ENCODE measurements at places on chromosomes 5 and 9.

DNA sequence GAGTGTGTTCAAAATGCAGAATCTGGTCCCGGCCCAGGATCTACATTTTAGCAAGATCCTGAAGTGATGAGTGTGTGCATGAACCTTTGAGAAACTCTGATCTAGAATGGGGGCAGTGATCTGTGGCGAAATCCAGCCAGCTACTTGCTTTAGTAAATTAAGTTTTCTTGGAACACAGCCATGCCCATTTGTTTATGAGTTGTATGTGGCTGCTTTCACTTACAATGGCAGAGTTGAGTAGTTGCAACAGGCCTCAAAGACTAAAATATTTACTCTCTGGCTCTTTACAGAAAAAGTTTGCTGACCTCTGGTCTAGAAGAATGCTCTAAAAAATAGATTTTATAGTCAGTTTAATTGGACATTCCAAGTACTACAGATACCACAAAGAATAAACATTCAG, 588.3 kb downstream of the BNC2 start:
- DNase-seq: no peak

GRCh38 chr5:143806579-143806978, 5.4 kb upstream of the HMHB1 start:
- no peak for DNase-seq

- DNase-seq: peak; percentile 63
These were observed 1.4 kb upstream of the COL27A1 start for GRCh38 chr9:114153761-114154599.

- DNase-seq: no peak
These were observed 20.7 kb downstream of the GSN start for GRCh38 chr9:121288673-121289025.

DNA sequence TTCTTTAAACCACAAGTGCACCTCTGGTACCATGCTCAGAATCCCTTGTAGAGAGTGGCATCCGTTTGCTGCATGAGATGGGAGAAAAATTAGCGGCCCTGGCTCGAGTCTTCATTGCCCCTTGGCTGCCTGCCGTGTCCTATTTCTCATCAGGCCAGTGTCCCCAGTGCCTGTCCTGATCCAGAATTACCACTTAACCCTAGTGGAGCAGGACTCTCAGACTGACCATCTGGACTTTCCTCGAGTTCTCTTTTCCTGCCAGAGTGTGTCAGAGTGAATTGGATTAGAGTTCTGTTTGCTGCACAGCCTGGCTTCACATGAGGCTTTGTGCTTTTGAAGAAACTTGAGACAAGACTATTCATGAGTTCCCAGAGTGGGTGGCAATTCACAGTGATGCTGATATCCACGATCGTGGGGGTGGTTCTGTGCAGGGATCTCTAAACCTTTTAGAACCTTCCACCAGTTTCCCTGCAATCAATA, 92.6 kb downstream of the C9orf152 start:
- DNase-seq: no peak

GRCh38 chr5:37578176-37578575, 199.1 kb downstream of the WDR70 start:
- DNase-seq: no peak

- no peak for DNase-seq
These were observed 36.4 kb downstream of the ATPSCKMT start for GRCh38 chr5:10213316-10213715.

DNA sequence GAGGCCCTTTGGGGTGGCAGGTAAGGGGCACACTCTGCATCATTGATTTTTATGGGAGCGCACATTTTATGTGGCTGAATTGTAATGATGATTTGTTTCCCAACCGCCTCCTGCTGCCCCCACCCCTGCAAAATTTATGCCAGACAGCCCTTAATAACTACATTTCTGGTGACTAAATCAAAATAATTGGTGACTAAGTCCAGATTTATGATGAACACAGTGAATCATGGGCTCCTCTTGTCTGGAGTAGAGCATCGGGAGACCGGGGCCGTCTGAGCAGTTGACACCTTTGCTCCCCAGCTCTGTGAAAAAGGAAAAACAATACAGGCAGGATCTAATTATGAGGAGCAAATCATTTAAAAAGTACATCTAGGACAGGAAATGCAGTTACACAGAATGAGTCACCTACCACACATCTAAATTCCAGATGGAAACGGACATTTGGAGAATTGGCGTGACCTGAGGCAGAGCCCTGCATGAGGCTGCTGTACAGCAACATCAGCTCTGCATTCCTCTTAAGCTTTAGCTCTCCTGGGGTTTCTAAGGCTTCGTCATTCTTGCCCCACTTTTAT, 58.9 kb downstream of the DOCK2 start:
- DNase-seq: no peak
